Stimulated activated CD8-positive, alpha-beta memory T cell treated with anti-CD3 and anti-CD28 coated beads, Interleukin-2, amount 100 ng/mL, for 1 hour (primary cell): ENCODE measurements at places on chromosomes 2 and 18.

- DNase-seq: no peak
Observed at GRCh38 chr2:216888081-216888480, 28.2 kb upstream of the TNP1 start.

DNA sequence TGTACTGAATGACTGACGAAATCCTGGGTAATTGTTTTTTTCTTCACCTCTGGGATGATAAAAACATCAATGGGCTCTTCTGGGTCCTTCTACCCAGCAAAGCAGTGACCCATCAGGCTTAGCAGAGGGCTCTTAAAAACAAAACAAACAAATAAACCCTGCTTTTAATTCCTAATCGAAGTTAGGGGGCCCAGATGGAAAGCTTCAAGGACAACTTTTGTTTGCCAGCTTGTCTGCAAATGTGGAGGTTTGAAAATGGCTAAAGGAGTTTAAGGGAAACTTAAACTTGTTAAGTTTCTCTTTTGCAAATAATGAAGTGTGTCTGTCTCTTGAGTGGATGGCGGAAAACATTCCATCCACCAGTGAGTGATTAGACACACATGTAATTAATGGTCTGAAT lies 327.2 kb downstream of the SATB2 start:
- no peak for DNase-seq

DNA sequence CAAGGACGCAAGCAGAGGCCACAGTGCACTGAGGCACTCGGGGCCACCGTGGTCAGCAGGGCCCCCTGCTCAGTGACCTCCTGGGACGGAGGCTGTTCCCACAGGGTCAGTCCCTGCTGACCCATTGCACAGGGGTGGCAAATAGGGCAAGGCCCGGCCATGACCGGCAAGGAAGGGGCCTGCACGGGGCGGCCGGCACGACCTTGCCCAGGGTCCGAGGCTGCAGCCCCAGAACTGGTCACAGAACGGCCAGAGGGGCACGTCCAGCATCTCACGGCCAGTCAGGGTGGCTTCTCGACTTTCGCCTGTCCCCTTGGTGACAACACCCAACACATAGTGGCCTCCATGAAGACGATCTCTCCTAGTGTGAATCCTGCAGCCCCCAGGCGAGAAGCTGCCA lies 27.6 kb upstream of the OTOS start:
- no peak for DNase-seq

- DNase-seq: no peak
Observed at GRCh38 chr2:137321566-137321965, 556.2 kb downstream of the THSD7B start.

DNA sequence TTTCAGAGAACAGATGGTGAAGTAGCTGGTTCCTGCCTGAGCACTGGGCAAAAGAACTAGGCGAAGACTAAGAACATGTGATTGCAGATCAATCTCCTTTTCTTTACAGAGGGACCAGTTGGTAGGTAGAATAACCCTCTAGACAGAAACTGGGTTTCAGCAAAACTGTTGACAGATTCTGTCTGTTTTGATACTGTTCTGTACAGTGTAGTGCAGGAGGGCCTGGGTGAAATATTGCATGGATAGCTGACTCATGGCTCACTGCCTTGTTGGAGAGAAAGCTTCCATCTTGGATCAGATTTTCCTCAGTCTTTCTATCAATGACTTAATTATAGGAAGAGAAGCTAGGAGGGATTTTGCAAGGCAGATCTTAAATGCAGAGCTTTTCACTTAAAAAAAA lies 95.8 kb downstream of the ZNF532 start:
- DNase-seq: no peak

DNA sequence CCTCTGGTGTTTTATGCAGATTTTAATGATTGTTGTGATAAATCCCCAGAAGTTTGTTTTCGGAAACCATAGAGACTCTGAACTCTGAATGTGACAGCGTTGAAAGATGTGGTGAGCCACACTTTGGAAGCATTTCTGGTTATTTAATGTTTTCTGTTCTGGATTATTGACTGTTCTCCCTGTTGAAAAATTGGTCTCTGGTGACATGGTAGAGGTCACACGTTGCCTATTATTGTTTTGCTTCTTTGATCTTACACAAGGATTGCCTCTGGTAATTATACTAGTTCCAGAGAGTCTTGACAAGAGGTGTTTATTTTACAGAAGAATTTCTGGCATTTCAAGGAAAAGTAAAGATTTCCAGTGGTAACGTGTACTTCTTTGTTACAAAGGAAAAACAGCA lies 127.1 kb downstream of the GREB1L start:
- no peak for DNase-seq

DNA sequence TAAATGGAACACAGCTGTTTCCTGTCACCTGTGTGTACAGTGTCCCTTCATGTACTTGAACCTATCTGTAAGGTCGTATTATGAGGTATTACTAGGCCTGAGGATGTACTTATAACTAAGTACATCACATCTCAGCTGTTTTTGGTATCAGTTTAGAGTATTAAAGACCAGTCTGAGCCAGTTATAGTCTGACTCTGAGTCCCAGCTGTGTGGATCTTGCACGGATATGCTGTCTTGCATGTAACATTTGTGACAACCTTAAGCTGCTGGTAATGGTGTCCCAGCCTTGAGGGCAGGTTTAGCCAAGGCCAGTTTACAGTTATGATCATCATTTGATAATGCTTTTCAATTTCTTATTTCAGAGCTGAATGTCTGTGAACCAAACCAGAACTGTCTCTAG lies 496.3 kb downstream of the SLC4A3 start:
- DNase-seq: no peak

DNA sequence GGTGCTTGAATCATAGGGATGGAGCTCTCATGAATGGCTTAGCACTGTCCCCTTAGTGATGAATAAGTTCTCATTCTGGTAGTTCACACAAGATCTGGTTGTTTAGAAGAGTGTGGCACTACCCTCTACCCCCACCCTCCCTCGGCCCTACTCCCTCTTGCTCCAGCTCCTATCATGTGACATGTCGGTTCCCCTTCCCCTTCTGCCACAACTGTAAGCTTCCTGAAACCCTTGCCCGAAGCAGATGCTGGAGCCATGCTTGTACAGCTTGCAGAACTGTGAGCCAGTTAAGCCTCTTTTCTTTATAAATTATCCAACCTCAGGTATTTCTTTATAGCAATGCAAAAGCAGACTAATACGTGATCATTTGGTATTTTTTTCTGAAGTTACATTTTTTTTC lies 1012.6 kb downstream of the BCL11A start:
- DNase-seq: no peak

GRCh38 chr2:226270285-226271058 lies 529.1 kb downstream of the IRS1 start:
- no peak for DNase-seq

GRCh38 chr2:195674491-195675221 lies 17.6 kb downstream of the SLC39A10 start:
- DNase-seq: no peak

DNA sequence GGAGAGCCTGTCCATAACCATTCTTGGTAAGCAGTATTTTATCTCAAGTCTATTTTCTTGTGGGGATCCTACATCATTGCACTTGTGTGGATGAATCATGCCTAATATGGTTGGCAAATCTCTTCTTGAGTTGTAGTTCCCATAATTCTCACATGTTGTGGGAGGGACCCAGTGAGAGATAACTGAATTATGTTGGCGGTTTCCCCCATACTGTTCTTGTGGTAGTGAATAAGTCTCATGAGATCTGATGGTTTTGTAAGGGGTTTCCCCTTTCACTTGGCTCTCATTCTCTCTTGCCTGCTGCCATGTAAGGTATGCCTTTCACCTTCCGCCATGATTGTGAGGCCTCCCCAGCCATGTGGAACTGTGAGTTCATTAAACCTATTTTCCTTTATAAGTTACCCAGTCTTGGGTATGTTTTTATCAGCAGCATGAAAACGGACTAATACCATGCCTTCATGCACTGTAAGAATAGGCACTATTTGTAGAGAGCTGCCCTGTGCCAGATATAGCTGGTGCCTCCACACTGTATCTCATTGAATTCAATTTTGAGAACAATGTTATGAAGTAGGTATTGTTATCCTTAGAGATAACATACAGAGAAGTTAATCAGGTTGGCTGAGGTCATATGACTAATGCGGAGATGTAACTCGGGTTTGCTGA lies 148.3 kb downstream of the PLCL1 start:
- DNase-seq: no peak

DNA sequence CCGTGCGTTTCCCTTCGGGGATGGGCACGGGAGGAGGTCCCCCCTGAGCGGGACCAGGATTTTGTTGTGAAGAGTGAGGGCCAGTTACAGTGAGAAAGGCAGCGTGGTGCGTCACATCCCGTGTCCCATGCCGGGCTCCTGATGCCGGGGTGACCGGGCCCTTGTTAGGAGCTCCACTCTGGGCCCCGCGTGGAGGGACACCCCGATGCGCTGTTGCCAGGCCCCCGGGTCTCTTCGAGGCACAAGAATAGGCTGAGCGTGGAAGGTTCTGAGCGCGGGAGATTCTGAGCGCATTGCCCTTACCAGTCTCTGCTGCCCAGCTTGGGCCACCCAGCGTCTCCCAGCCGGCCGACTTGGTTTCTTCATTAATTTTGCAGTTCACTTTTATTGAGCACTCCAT lies 17.6 kb downstream of the CTDP1 start:
- DNase-seq: no peak

DNA sequence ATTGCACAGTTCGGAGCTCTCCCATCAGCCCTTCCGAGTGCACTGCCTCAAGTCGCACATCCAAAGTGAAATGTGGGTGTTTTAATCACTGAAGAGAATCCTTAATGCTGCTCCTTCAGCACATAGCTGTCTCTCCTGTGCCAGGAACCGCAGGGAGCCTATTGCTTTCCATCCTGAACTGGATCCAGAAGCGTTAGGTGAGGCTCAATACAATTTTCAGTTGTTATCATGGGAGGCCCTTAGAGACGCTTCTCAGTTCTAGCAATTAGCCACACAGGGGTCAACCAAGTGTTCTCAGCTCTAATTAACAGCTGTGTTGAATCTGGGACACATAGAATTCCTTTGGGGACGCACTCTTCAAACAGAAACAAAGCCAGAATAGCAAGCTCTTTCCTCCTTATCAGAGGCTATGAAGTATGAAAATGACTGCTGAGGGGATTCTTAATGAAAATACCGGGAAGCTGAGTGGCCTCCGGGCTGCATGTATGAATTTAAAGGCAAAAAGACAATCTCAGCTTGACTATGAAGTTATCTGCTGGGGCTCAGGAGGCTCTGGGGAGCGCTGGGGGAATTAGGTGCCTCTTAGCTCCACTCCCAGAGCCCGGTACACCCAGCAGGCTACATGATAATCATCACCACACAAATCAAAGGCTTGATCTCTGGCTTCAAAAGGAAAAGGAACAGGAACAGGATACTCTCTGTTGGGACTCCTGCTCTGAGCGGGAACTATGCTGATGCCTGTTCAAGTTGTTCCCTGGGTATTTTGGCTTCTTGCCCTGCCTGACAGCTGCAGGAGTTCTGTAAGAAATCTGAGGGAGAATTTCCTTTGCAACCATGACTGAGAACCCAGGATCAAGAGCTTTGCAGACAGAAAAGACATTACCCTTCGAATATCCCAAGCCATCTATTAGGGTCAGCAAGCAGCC lies 55.4 kb upstream of the NCOA1 start:
- DNase-seq: no peak

DNA sequence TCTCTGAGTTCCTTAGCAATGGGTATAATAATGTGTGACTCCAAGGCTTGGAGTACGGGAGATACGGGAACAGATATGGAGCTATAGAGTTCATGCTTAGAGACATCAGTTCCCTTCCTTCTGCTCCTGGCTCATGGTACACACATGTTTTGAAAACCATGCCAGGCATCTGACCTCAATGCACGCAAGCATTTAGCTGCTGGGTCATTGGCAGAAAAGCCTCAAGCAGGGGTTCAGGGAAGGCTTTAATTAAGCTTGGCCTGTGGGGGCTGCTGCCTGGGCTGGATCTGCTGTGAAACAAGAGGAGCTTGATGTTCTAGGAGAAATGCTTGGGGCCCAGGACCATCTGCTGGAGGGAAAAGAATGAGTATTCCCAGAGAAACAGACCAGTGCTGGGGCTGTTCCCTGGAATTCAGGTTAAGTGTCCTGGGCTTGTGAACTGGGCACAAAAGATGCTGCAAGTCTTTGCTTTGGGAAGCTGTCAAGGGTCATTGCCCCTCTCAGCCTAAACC lies 3.2 kb downstream of the ALLC start:
- no peak for DNase-seq

DNA sequence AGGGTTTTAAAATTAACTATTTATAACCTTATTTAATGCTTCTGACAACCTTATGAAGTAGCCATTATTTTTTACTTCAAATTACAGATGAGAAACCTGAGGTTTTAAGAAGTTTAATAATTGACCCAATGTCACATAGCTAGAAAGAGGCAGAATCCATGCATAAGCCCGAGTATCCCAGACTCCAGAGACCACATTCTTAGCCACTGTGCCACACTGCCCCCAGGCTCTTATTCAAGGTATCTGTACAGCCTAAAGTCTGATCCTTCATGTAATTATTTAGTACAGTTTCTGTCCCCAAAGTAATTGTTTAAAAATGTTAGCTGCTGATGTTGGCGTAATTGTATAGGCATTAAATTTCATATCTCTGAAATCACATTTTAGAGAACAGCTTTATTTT lies 124.7 kb upstream of the LRRTM1 start:
- no peak for DNase-seq

- DNase-seq: no peak
Observed at GRCh38 chr2:207334301-207334623, 168.5 kb upstream of the KLF7 start.

GRCh38 chr18:52999633-53000032 lies 659.6 kb downstream of the DCC start:
- DNase-seq: no peak

GRCh38 chr2:145288650-145289496 lies 769.0 kb upstream of the ZEB2 start:
- no peak for DNase-seq

- DNase-seq: no peak
Observed at GRCh38 chr2:188629753-188630527, 338.3 kb downstream of the GULP1 start.

GRCh38 chr2:8116661-8117060 lies 565.2 kb upstream of the ID2 start:
- no peak for DNase-seq

DNA sequence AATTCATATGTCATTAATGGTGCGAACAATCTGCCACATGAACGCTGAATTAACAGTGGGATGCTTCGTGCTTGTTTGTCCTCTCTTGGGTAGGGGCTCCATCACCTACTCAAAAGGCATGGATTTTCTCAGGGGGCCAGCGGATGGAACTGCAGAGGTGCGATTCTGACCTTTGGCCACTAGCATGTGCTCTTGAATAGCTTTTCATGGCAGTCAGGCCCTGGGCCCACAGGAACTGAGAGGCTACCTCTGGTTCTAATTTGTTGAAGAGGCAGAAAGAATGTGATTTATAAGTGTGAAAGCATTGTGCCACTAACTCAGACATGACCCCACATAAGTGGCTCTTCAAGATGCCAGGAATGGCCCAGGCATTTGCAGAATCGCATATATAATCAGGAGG lies 283.2 kb downstream of the INSIG2 start:
- DNase-seq: no peak

DNA sequence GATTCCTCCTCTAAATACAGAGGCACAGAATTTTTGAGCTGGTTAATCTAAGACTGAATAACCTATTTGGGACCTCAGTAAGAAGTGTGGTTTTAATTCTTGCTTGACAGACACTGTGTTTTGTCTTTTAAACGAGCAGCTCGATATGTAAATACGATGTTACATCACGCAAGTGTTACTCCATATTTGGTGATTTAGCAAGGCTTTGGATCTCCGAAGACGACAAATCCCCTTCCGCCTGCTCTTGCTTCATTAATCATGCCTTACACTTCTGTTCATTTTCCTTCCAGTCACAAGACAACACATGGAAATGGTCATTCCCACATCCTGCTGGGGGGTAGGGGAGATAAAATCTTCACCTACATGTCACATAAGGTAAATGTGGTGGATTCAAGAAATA lies 9.4 kb downstream of the BCL11A start:
- no peak for DNase-seq

- no peak for DNase-seq
Observed at GRCh38 chr2:169330555-169331198, 31.7 kb downstream of the LRP2 start.
